ENCODE measurements at places on chromosomes 7 and 10.

- no peak for DNase-seq
These were observed 23.7 kb downstream of the RAB18 start for GRCh38 chr10:27527666-27528295.

DNA sequence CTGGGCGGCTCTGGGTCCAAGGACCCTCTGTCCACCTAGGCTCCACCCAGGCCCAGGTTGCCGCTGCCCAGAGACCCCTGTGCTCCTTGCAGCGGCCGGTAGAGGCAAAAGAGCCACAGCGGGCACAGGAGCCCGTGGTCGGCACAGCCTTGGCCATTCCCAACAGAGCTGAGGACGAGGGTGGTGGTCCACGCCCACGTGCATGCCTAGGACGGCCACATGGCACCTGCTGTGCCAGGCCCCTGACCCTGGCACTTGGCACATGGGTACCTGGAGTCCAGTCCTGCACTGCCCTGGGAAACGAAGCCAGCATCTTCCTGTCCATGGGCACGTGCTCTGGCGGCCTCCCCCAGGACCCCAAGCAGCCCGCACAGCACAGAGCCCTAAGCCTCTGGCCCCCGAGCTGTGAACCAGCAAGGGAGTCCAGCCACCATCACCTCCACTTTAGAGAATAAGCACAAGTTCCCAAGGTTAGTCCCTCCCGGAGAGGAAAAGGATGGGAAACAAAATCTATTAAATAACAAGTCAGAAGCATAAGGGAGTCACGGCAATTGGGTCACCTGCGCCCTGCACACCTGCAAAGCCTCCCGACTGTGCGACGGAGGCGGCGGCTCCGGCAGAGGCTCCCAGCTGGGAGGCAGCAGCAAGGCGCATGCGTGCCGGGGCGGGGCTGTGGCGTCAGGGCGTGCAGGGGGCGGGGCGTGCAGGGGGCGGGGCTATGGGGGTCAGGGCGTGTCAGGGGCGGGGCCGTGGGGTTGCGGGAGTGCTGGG, 59.1 kb downstream of the STK32C start:
- DNase-seq: peak; percentile 48

DNA sequence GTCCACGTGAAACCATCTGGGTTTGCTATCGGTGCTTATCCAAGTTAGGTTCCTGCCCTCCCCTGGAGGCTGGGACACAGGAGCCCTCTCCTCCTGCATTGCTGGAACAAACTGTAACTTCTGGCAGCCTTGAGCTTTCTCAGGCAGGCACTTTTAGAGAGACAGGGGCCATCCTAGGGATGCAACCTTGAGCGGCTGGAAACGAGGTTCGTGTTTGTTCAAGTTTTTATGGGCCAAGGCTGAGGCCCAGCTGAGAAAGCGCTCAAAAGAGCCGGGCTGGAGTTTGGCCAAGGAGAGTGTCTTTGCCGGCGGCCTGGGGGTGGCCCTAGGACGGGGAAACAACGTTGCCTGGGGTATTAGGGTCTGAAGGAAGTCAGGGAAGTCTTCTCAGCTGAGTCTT, 5.5 kb upstream of the MMD2 start:
- no peak for DNase-seq

GRCh38 chr7:1312136-1313070, 79.7 kb downstream of the UNCX start:
- DNase-seq: no peak

GRCh38 chr10:86837663-86838062, 81.2 kb downstream of the BMPR1A start:
- DNase-seq: no peak

Data from femur (tissue), 1 donor.